ENCODE measurements at places on chromosomes 11 and 22. TPM values are rescaled to one million over a fixed set of nuclear protein-coding genes. Genes with fewer than 3 reads are reported as not detected.

KDELR3 gene
- total RNA-seq, result 28.6 TPM

OR8G5 gene
- not detected for total RNA-seq

MS4A3 gene
- not detected for total RNA-seq

HTR3B gene
- total RNA-seq, result not detected

OR51I1 gene
- not detected for total RNA-seq

ARHGAP32 gene
- 6.4 TPM for total RNA-seq

EHF gene
- total RNA-seq, result not detected

FGF4 gene
- not detected for total RNA-seq

FADS2 gene
- total RNA-seq, result 694 TPM

UBXN1 gene
- 113 TPM for total RNA-seq

FAM118A gene
- 20.2 TPM for total RNA-seq

MFNG gene
- total RNA-seq, result 188 TPM

Data from endothelial cell of umbilical vein (primary cell).